ENCODE measurements at places on chromosomes 7 and 10.

DNA sequence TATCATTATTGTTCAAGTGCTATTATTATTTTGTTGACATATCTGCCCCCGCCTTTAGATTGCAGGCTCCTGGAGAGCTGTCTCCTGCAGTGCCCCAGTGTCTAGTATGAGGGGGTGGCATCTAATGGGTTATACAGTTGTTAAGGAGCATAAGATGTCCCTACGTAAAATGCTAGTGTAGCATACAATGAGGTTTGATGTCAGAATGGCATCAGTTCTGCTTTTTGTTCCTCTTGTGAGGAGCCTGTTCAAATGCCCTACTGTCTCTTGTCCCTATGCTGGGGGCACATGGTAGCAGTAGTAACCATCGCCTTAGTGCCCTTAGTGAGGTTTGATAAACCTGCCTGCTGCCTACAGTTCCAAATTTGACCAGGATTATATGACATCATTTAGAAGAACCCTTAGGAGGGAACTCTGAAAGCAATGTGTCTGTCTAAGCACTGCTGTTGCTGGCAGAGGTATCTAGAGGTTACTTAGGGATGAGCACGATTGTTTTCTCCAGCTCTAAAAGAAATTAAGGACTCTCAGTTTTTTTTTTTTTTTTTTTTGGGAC lies 9.7 kb downstream of the CREM start:
- no peak for DNase-seq

DNA sequence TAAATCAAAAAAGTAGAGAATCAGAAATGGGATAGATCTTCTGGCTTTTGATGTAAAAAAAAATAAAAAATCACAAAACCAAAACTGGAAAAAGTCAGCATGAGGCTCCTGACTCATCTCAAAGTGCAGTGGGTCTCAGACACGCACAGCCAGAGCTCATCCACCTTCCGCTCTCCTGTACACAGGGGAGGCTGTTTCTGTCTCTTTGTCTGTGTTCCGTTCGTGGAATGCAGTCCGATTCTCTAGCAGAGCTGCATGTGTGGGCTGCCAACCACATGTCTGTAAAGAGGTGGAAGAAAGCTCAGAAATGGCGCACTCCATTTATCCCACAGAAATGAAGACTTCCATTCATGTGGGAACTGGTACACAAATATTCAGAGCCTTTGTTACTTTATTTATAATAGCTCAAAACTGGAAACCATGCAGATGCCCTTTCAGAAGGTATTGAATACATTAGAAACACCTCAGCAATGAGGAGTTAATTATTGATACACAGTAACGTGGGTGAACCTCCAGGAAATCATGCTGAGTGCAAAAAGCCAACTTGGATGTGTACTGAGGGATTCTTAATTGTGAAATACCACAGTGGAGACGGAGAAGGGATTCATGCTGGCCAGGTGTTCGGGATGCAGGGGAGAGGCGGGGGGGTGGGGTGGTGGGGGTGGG lies 123.3 kb downstream of the TRRAP start:
- no peak for DNase-seq

- no peak for DNase-seq
Measured at GRCh38 chr7:108824840-108825580, 255.3 kb downstream of the DNAJB9 start.

DNA sequence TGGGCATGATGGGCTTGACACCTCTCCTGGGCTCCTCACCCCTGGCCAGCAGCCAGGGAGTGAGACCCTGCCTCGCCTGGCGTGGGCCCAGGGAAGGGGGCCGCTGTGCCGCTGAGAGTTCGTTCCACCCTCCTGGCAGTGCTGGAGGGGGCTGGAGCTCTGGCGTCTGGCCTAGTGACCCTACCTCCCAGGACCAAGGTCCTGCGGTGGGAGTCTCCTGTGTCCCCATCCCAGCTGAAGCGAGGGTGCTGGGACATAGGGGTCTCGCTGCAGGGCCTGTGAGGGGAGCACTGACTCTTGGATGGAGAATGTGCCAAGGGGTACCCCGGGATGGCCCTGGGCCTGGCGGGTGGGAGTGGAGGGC lies 1.2 kb downstream of the GTF2IRD1 start:
- DNase-seq, result no peak

DNA sequence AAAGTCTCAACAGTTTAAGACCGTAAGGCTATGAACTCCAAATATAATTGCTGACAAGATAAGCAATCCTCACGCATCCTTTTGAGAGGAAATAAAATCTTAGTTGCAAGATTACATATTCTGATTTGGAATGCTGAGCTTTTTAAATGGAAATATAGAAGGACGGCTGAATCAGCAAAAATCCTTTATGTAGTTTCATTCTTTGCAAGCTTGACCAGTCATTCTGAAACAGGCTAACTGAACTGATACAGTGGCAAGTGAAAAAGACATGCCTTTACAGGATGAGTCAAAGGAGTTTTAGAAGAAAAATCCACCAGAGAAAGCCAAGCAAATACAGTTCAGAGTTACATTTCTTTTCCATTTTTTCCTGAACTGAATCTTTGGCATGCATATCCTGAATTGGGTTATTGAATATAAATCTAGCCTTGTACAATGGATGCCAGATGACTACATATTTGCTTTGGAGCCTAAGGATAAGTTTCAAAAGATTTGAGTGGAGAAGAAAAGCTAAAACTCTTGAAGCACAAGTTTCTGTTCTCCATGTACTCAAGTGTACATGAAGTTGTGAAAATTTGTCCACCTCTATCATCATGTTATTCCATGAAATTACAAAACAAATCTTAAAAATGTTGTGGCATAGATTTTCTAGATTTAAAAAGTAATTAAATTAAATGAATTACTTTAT lies 4.4 kb downstream of the VIM start:
- DNase-seq, result no peak

GRCh38 chr10:20108021-20108420 lies 291.8 kb downstream of the PLXDC2 start:
- no peak for DNase-seq

GRCh38 chr10:31686599-31686998 lies 242.0 kb downstream of the ARHGAP12 start:
- no peak for DNase-seq

- DNase-seq, result no peak
Measured at GRCh38 chr7:154559454-154559853, 443.5 kb downstream of the PAXIP1 start.

- DNase-seq, result no peak
Measured at GRCh38 chr7:130020434-130020833, 30.7 kb downstream of the ZC3HC1 start.

- DNase-seq, result peak; percentile 14
Measured at GRCh38 chr7:129607471-129608120, 3.9 kb upstream of the NRF1 start.

Data from NCI-H1417 (cell line).